Activated CD4-positive, alpha-beta T cell treated with anti-CD3 and anti-CD28 coated beads for 36 hours (primary cell): ENCODE measurements at places on chromosomes 16 and 17. TPM values are rescaled to one million over a fixed set of nuclear protein-coding genes. Genes with fewer than 3 reads are reported as not detected.
A peak's percentile ranks its signal among the peaks of the same experiment; 100 is the strongest.

DNA sequence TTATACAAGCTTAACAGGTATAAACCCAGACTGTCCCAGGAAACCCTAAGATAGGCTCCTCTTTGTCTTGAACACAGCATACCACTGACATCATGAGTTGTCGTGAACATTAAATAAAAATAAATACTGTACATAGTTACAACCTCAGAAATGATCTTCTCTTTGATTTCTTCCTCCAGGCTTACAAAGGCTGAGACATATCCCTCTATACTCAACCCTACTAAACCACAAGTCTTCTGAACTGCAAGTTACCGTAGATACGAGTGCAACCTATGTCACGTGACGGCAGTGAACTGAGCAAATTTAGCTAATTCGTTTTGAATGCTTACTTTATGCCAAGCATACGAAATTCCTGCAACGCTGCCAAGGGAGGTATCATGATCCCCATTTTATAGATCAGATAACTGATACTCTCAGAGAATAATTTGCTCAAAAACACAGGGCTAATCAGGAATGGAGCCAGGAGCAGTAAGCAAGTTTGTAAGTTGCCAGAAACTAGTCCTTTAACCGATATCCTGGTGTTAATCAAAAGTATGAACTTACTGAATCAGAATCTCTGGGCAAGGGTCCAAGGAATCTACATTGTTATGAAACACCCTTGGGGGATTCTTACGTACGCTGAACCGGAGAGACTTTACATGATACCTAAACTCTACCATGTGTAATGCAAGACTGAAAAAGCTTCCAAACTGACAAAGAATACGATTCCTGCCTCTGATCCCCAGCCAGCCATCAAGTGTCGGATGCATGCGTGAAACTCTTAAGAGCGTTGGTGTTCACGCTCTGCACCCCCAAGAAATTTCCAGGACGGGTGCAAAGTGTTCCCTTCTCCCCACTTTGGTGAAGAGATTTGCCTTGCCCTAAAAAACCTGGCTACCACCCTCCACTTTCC, 106.2 kb downstream of the XYLT1 start:
- peak; percentile 73 for DNase-seq
- peak overlapping the region; percentile 54 for H3K4me3 ChIP-seq
- H3K36me3 ChIP-seq = no peaks in the 10 kb centered on the region
- no peaks in the 10 kb centered on the region for H3K27me3 ChIP-seq

The TEX19 gene
- total RNA-seq = not detected

GRCh38 chr16:30615358-30616091, 5.3 kb upstream of the ZNF689 start:
- H3K27me3 ChIP-seq = no peaks in the 10 kb centered on the region

DNA sequence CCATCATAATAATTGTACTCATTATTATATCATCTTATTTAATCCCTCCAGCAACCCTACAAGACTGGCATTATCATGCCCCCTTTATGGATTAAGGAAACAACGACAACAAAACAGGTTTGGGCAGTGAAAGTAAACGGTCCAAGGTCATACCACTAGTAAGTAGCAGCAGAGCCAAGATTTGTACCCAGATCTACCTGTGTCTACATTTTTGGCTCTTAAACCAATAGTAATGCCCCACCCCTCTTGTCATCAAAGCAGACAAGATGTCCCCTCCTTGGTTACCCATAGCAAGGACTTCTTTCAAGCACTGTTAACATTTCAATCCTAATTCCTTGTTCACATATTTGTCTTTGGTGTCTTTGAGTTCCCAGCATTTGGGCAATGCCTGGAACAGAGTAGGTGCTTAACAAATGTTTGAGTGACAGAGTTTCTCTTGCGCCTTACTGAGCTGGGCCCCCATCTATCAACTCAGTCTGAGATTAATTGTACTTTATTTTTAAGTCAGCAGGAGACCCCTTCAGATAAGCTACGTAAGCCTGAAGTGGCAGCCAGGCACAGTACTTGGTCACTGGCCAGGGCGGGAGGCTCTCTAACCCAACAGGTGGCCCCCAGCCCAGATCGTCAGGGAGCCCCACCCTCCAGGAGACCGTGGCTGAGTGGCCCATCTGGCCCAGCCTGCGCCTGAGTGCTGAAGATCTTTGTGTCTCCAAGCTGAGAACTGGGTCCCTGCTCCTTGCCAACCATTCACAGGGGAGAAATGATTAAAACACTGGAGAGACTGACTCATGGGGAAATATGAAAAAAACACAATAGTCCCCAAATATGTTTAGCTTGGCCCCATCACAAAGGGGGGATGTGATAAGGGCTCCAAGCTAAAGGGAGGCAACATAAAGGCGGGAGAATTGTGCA, 75.8 kb downstream of the AXIN2 start:
- peaks cover 5% of the 10 kb centered on the region for H3K27me3 ChIP-seq
- no peak overlapping the region for H3K27ac ChIP-seq
- no peaks in the 10 kb centered on the region for H3K36me3 ChIP-seq
- no peaks in the 10 kb centered on the region for H3K4me1 ChIP-seq
- no peak for DNase-seq

GRCh38 chr16:67286441-67287235, 7.3 kb downstream of the PLEKHG4 start:
- H3K4me1 ChIP-seq = no peaks in the 10 kb centered on the region
- no peak overlapping the region for H3K4me3 ChIP-seq
- no peaks in the 10 kb centered on the region for H3K27me3 ChIP-seq

DNA sequence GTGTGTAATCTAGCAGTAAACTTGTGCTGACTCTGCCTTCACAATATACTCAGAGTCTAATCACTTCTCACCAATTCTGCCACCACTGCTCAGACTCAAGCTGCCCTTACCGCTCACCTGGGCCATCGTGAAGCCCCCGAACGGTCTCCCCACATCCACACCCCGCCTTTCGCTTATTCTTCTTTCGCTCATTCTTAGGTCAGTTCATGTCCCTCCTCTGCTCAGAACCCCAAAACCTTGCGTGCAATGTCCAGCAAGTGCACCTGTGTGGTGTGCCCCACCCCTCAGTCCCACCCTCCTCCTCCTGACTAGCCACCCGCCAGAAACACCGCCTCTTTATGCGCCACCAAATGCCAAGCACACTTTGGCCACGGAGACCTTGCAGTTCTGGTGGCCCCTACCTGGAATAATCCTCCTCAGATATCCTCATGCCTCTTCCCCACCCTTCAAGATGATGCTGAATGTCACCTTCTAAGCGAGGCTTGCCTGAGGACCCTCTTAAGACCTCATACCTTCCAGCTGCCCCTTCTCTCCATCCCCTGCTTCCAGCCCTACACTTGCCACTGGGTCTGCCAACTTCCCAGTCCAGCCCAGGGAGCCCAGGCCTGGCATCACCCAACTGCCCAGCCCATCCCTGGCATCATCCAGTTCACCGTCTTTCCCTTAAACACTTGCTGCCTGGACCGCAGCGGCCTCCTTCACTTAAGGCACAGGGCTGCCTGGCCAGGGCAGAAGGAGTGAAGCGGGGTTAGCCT, 34.3 kb upstream of the RBFOX3 start:
- peaks cover 24% of the 10 kb centered on the region for H3K27me3 ChIP-seq

DNA sequence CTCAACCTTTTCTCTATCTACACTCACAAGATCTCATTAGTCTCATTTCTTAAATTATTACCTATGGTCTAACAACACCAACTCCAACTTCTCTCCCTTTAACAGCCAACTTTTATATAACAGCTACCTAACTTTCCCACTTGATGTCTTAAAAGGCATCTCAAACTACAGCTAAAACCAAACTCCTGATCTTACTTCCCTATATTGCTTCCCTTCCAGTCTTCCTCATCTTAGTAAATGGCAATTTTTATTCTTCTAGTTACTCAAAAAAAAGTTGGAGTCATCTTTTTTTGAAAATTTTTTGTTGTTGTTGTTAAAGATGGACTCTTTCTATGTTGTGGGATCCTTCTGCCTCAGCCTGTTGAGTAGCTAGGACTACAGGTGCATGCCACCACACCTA, 15.3 kb downstream of the SRR start:
- no peak overlapping the region for H3K27ac ChIP-seq
- no peak overlapping the region for H3K4me3 ChIP-seq
- H3K27me3 ChIP-seq = no peaks in the 10 kb centered on the region
- peaks cover 27% of the 10 kb centered on the region for H3K36me3 ChIP-seq

The SLC47A1 gene
- total RNA-seq = 0.25 TPM

The TP53TG3B gene
- total RNA-seq = 0.72 TPM

DNA sequence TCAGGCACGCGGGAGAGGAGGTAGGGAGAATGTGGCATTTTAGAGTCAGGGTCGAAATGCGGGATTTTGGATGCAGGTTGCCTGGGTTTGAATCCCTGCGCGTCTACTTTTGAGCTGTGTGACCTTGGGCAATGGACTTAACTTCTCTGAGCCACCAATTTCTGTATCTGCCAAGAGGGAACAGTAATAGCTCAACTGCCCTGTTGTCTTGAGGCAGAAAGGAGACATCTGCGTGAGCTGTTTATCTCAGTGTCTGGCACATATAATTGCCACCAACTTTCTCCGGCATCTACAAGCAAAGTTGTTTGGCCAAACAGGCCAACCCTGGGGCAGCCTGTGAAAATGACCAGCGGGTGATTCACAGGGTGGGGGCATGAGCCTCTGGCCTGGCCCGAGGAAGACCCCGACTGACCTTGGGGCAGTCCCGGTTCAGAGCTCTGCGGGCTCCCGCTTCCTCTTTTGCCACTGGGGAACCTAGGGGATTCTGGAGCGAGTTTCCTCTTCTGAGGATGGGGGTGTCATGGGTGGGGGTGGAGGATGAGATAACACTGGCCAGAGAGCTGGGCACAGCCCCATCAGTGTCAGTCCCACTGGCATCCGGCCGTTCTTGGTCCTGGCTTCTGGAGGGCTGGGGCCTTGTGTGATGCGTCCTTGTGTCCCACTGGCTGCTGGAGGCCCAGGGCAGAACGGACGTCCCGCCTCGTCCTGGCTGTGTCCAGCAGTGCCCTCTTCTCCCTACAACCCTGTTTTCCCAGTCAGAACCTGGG, 1.3 kb downstream of the SNN start:
- H3K4me1 ChIP-seq = peaks cover 73% of the 10 kb centered on the region
- H3K27me3 ChIP-seq = no peaks in the 10 kb centered on the region
- peak overlapping the region; percentile 72 for H3K4me3 ChIP-seq
- no peaks in the 10 kb centered on the region for H3K36me3 ChIP-seq

The RUNDC3A gene
- total RNA-seq = 0.11 TPM

The KCNH6 gene
- not detected for total RNA-seq

- no peaks in the 10 kb centered on the region for H3K27me3 ChIP-seq
- H3K36me3 ChIP-seq = no peaks in the 10 kb centered on the region
- H3K4me1 ChIP-seq = no peaks in the 10 kb centered on the region
- DNase-seq = peak; percentile 11
- no peak overlapping the region for H3K27ac ChIP-seq
These were observed 41.5 kb upstream of the CDH5 start for GRCh38 chr16:66324815-66325515.

The KRTAP1-5 gene
- total RNA-seq = not detected

DNA sequence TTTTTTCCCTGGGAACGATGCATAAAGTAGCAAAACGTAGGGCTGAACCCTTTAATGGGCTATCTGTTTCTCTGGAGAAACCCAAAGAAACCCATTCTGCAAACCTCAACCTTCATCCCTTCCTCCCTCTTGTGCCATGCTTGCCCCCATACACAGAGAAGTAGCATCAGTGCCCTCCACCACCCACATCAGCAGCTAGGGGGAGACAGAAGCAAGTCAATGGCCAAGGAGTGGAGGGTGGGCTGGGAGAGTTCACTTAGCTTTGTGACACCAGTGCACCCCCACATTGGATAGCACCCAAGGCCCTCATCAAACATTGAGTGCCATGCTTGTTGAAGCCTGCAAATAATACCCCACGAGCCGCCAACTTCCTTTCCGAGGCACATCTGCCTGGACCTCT, 282.4 kb downstream of the ABCC12 start:
- H3K27me3 ChIP-seq = peaks cover 4% of the 10 kb centered on the region
- H3K27ac ChIP-seq = no peak overlapping the region
- no peaks in the 10 kb centered on the region for H3K4me1 ChIP-seq
- no peaks in the 10 kb centered on the region for H3K36me3 ChIP-seq
- peak; percentile 11 for DNase-seq

DNA sequence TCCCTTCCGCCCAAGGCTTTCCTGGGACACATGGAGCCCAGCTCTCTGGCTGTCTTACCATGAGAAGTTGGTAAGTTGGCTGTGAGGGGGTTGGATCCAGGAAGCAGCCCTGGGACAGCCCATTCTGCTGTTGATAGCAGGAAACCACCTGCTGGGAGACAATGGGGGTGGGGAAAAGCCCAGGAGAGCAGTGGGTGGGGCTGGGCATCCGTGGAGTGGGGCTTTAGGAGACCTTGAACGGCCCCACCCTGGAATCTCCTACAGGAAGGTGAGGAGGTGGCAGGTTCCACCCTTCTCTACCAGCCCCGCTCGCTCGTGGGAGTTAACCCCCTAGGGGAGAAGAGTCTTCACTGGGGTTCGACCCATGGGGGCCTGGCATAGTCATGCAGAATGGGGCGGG, 5.8 kb downstream of the TMEM92 start:
- peaks cover 13% of the 10 kb centered on the region for H3K4me1 ChIP-seq
- H3K27ac ChIP-seq = no peak overlapping the region
- no peak overlapping the region for H3K4me3 ChIP-seq
- H3K27me3 ChIP-seq = peaks cover 40% of the 10 kb centered on the region
- peak; percentile 28 for DNase-seq

The KRTAP4-9 gene
- not detected for total RNA-seq

- peaks cover 29% of the 10 kb centered on the region for H3K36me3 ChIP-seq
- H3K4me3 ChIP-seq = no peak overlapping the region
- peaks cover 46% of the 10 kb centered on the region for H3K4me1 ChIP-seq
- no peak for DNase-seq
These were observed 5.7 kb downstream of the GOSR2 start for GRCh38 chr17:46928467-46929261.

GRCh38 chr17:21252289-21252795, 868 bp downstream of the NATD1 start:
- peak overlapping the region; percentile 65 for H3K4me3 ChIP-seq
- DNase-seq = no peak
- peak overlapping the region; percentile 19 for H3K27ac ChIP-seq
- no peaks in the 10 kb centered on the region for H3K27me3 ChIP-seq
- no peaks in the 10 kb centered on the region for H3K36me3 ChIP-seq
